MV-4-11 (cell line): ENCODE measurements at places on chromosomes 16 and 17.

DNA sequence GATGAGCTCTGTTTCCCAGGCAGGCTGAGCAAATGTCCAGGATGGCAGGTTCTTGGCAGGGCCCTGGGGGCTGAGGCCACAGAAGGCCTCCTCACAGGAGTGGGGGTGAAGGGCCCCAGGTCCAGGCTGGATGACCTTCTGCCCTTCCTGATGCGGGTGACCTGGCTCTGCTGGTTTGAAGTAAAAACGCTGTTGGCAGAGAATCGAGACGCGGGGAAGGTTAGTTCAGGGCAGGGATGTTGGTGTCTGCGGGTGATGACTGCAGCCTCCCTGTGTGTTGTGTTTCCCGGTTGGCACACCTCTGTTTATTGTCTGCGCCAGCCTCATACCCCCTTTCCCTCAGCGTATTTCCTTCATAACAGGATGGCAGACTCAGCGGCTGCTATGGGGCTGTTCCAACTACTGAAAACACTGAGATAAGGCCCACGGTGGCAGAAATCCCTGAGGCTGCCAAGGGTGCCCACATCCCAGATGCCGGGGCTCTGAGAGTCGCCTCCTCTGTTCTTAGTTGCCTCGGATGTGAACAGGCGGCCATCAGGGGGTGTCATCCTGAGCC is 104.6 kb downstream of the METRNL start:
- no peak for DNase-seq

DNA sequence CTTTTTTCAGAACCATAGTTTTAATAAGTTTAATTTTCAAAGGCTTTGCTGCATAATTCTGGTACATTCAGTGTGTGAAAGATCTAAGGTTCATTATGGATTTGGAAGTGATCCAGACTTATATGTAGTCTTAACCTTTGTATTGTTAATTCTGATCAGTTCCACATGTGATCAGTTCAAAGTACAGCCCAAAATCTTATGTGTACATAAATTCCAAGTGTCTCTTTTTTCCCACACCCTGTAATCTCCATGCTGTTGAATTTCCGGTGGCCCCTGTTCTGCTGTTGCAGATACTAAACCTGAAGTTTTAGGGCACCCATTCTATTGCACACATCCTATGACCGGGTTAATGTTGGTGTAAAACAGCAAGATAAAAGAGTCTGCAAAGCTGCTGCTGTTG is 1147.5 kb upstream of the CDH8 start:
- no peak for DNase-seq

GRCh38 chr17:77856551-77857305 is 101.8 kb upstream of the TNRC6C start:
- no peak for DNase-seq

DNA sequence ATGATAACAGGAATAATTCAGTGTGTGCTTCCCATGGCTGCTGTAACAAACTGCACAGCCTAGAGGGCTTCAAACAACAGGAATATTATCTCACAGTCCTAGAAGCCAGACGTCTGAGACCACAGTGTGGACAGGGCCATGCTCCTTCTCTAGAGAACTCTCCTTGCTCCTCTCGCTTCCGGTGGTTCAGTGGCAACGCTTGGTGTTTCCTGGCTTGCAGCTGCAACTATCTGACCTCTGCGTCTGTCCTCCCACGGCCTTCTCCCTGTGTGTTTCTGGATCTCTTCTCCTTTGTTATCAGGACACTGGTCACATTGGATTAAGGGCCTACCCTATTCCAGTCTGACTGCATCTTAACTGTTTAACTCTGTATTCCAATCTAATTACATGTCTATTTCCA is 414.3 kb downstream of the MAF start:
- DNase-seq: no peak

- DNase-seq: no peak
Measured at GRCh38 chr16:55393991-55394390, 70.0 kb downstream of the IRX6 start.
